ENCODE measurements at places on chromosomes 16 and 17.

DNA sequence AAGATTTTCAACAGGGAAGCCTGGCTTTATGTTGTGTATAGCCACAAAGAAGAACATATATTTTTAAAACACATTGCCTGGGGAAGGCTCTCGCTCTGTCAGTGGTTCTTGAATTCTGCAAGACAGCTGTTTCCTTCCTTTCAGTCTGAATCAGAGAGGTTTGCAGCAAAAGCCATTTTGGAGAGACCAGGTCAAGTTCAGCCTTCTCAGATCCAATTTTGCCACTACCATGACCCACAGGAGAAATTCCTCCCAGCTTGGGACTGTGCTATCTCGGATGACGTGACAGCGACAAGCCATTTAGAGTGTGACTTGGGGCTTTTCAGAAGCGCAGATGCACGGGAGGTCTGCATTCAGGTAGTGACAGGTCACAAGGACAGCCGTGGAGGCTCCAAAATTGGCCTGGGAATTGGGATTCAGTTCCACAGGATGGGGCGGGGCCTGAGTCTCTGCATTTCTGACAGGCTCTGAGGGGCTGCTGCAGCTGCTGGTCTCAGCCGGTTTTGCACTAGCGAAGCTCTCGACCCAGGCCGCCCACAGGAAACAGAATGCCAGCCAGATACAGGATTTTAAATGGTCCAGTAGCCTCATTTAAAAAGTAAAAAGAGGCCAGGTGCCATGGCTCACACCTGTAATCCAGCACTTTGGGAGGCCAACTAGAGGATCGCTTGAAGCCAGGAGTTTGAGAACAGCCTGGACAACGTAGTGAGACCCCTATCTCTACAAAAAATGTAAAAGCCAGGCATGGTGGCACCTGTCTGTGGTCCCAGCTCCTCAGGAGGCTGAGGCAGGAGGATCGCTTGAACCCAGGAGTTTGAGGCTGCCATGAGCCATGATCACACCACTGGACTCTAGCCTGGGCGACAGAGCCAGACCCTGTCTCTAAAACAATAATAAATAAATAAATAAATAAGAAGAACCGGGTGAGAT, 196.6 kb upstream of the CIBAR2 start:
- no peak for DNase-seq

DNA sequence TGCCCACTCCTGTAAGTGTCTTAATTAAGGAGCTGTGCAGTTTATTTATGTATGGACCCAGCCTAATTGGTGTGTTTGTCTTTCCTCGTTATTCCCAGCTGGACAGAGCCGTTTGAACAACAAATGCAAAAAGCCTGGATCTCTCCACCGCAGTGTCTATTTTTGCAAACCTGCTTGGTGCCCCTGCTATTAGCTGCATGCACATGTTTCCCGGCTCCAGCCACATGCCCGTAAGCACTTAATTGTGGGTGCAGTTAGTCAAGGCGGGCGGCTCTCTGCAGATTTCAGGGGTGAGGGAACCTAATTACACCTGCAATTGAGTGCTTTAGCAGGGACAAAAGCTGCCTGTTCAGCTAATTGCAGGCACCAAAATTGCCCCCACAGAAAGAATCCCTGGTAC, 74.0 kb upstream of the GSE1 start:
- no peak for DNase-seq

DNA sequence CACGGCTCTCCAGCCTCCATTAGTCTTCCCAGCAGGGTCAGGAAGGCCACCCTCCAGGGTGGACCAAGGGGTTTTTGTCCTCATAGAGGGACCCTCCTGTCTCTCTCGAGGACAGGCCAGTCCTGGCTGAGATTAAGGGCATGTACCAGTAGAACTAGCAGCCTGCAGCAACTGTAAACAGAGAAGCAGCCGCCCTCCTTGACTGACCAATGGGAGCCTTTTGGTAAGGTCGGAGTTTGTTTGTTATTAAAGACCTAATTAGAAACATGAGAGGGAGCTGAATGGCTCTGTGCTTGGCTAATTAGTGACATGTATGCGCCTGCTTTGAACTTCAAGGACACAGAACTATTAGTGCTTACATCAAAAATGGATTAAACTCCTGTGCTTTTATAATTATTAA, 80.0 kb downstream of the CCDC182 start:
- no peak for DNase-seq

DNA sequence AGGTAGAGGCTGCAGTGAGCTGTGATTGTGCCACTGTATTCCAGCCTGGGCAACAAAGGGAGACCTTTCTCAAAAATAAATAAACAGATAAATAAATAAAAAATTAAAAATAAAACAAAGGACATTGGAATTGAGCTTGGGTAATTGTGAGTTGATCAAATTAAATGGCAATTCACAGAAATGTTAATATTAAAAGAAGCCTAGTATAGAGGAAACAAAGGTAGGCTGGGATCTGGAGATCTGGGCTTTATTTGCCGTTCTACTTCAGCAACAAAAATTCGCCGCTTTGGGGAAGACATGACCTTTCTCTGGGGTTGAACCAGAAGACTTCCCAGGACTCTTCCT, 332 bp upstream of the VPS25 start:
- no peak for DNase-seq

DNA sequence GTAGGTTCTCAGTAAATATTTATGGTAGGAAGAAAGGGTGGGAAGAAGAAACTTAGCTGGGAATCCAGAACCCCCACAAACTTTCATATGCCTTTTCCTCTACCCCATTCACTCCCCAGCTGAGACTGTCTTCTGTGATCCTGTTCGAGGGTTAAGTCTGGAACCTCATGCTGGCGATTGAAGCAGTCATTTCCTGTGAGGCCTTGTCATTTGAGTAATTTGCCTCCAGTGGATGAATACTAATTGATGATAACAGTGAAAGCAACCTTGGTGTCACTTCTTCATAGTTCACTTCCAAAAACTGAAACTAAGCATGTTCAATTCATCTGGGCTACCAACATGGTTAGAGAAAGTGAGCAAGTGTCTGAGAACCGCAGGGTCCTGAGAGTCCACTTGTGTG, 401.2 kb downstream of the CDH13 start:
- DNase-seq: no peak

DNA sequence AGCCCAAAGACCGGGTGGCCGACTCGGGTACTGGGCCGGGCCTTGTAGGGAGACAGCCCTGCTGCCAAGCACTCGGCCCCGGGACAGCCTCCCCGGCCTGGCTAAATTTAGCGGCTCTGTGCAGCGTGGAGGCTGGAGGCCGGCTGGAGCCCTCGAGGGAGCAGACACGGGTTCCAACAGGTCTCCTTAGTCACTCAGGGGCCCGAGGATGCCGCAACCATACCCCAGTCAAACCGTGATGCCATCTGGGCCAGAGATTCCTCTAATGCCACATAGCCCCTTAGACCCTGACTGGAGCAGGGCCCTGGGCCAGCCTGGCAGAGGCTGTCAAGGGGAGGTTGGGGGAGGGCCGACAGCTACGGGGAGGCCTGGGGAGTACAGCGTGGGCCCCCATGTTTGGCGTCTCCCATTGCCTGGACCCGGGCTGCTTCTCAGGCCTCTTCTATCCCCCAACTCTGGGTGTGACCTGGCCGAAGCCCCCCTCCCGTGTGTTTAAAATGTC, 2.9 kb upstream of the P2RX1 start:
- DNase-seq: no peak

- DNase-seq: no peak
Observed at GRCh38 chr17:74740173-74740572, 3.1 kb downstream of the RAB37 start.

DNA sequence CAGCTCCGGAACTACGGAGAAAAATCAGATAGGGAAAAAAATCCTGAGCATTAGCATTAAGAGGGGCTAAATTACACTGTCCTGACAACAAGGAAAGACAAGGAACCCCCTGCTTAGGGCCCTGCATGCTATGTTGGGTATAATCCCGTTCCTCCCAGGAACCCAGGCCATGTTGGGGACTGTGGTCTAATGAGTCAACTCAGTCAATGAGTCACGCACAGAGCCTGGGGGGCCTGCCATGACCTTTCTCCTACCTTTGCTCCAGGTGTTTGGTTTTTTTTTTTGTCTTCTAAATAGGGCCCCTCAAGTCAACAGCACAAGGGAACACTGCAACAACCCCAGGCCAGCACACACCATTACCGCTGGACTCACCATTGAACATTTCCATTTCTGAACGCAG, 8.9 kb upstream of the ZNF200 start:
- no peak for DNase-seq

DNA sequence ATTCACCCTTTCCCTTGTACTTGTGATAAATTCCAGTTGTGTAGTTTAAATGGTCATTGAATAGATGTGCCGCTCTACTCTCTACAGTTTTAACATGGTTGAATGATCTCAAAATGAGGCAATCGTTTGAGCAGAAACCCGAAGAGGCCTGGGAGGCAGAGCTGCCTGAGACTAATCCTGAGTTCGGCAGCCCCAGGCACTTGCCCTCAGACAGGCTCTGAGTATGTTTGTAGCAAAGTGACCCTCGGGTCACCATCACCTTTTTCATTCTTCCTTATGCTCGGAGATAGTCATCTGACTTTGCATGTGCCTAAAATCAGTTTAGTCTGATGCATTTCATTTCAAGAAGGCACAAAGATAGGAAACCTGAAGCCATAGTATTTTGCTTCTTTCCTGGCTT, 184.0 kb upstream of the RBFOX1 start:
- no peak for DNase-seq

GRCh38 chr17:4204710-4205173, 59.0 kb downstream of the ANKFY1 start:
- DNase-seq: no peak

DNA sequence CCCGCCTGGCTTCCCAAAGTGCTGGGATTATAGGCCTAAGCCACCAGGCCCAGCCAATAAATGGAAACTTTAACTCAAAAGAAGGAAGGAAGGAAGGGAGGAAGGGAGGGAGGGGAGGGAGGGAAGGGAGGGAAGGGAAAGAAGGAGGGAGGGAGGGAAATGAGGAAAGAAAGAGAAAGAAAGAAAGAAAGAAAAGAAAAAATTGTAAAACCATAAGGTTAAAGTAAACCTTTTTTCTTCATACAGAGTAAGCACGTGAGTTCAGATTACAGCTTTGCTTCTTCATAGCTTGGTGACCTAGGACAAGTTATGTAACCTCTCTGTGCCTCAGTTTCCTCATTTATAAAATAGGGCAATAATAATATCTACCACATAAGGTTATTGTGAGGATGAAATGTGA, 26.0 kb downstream of the LRRC37B start:
- no peak for DNase-seq

- no peak for DNase-seq
Observed at GRCh38 chr17:48244814-48245213, 137.2 kb downstream of the SNX11 start.

- DNase-seq: no peak
Observed at GRCh38 chr17:18031955-18032354, 7.0 kb downstream of the ATPAF2 start.

DNA sequence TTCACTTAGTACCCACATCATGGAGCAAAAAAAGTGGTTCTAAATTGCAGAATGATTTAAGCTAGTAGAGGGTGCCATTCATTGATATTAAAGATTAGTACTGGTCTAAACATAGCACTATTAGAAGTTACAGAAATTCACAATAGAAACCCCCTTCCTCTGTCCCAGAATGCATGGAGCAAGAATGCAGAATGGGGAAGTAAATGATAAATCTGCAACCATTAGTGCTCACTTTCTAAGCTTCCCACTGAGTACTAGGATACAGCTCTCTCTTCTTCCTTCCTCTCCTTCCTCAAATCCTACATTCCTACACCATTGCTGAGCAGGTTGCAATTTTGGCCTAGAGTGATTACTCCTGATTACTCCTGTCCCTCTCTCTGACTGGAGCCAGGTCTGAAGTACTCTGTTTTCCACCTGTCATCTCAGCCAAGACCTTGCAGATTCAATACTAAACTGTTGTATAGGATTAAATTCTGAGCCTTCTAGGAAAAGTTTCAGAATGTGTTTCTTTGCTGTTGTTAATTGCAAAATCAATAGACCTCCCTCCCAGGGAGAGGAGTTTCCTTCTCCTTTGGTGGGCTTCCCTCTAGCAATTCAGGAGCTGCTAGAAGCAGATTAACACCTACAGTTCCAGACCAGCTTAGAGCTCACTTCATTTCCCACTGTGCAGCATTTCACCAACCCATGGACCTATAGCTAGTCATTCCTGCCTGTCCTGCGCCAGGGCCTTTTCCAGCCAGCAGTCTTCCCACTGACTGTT, 165.5 kb upstream of the TBX2 start:
- no peak for DNase-seq

All from stimulated activated CD8-positive, alpha-beta memory T cell treated with anti-CD3 and anti-CD28 coated beads, Interleukin-7, amount 100 ng/mL, for 24 hours (primary cell).